ENCODE measurements at places on chromosomes 1 and 21.

DNA sequence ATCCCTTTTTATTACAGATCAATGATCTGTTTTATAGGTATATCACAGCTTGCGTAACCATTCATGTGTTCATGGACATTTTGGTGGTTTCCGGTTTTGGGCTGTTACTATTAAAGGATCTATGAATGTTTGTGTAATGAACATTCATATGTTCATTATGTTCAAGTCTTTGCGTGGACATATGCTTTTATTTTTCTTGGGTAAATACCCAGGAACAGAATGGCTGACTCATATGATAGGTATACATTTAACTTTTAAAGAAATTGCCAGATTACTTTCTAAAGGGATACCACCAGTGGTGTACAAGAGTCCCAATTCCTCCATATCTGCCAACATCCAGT, 73.7 kb downstream of the SPATA46 start:
- DNase-seq = no peak

DNA sequence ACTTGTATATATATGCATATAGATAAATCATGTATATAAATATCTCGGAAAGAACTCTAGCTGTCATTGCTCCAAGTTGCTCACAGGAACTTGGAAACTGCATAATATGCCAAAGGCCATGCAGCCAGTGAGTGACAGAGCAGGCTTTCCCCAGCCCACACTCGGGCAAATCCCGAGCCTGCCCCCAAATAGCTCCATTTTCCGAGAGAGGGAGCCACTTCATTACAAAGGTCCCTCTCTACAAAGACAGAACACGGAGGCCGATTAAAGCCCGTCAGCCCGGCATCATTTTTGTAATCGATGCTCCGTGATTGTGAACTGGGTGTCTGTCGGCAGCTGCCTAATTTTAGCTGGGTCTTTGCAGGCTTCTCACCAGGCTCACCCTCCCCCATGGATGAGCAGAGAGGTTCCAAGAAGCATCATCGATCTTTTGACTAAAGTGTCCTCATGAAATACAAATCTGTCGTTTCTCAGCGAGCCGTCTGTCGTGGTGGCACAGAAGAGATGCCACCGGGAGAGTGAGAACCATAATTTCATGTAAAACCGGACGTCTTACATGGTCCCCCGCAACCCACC, 663.9 kb downstream of the PTPRU start:
- no peak for DNase-seq

GRCh38 chr1:16266411-16267118, 29.6 kb upstream of the CPLANE2 start:
- DNase-seq = no peak

DNA sequence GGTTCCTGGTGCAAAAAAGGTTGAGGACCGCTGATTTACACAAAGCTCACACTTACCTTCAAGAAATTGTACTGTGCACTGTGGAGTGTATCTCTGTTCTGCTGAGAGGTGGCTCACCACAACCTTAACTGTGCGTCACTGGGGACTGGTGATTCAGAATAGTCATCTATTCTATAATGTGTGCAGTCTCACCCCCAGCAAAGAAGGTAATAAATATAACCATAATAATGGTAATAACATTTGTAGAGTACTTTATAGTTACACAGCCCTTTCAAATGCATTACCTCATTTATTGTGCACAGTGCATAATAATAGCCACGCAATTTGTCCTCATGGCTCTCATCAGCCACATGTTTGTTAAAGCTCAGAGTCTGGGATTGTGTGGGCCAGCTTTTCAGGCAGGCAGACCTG, 59.4 kb upstream of the DUSP10 start:
- DNase-seq = no peak

- no peak for DNase-seq
Observed at GRCh38 chr21:26366781-26367180, 196.2 kb upstream of the APP start.

- no peak for DNase-seq
Observed at GRCh38 chr1:204711103-204711946, 25.8 kb upstream of the LRRN2 start.
